ENCODE measurements at places on chromosomes 11 and 22.

DNA sequence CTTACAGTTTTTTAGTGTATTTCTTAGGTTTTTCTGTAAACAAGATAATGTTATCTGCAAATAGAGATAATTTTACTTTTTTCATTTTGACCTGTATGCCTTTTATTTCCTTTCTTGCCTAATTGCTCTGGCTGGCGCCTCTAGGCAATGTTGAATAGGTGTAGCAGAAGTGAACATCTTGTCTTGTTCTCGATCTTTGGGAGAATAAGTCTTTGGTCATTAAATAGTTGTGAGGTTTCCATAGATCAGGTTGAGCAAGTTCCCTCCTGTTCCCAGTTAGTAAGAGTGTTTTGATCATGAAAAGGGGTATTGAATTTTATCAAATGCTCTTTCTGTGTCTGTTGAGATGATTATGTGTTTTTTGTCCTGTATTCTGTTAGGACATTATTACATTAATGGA is 24.0 kb downstream of the PIH1D2 start:
- DNase-seq, result no peak

- no peak for DNase-seq
Measured at GRCh38 chr22:32994041-32994830, 63.9 kb downstream of the SYN3 start.

GRCh38 chr11:8207080-8208000 is 38.5 kb upstream of the RIC3 start:
- DNase-seq, result no peak

DNA sequence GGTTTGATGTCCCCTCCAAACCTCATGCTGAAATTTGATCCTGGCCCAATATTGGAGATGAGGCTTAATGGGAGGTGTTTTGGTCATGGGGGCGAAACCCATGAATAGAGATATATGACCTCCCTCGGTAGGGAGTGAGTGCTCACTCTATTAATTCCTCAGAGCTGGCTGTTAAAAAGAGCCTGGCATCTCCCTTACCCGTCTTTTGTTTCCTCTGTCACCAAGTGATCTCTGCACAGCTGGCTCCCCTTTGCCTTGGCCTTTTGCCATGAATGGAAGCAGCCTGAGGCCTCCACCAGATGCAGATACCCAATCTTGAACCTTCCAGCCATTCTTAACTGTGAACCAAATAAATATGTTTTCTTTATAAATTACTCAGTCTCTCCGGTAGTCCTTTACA is 4.5 kb upstream of the CCDC81 start:
- no peak for DNase-seq

DNA sequence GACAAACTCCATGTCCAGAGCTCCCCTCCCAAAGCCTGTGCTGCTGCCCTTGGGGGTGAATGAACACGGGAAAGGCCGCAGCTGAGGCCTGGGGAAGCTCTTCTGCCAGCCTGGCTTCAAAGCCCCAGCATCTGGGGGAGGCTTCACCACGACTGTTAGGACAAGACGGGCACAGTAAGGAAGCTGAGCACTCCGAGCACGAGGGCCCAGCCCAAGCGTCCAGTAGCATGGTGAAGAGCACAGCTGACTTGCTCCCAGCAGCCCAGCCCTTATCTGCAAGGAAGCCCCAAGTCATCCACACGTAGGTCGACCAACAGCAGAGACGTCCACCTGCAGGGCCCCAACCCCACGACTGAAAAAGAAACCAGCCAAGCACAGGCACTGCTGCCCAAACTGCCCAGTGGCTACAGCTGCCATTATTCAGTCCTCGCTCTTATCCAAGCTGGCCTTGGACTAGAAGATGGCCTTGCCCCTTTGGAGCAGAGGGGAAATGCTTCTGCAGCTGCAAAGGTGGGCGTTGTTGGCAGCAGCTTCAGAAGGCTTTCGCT is 62.5 kb downstream of the SHANK2 start:
- DNase-seq, result no peak

GRCh38 chr11:70575396-70576060 is 177.2 kb downstream of the CTTN start:
- DNase-seq, result no peak

- DNase-seq, result no peak
Measured at GRCh38 chr11:11675671-11676181, 53.9 kb upstream of the GALNT18 start.

- no peak for DNase-seq
Measured at GRCh38 chr11:134384406-134384805, 27.6 kb downstream of the B3GAT1 start.

GRCh38 chr22:33873186-33873585 is 47.1 kb downstream of the LARGE1 start:
- DNase-seq, result no peak

GRCh38 chr11:59212744-59213631 is at the start of gene MPEG1:
TSS of gene MPEG1 (minus strand) at chr11:59212927. CDS start at chr11:59212865, 62 bp downstream.
- DNase-seq, result no peak

GRCh38 chr11:83540112-83540675 is 254.0 kb upstream of the CCDC90B start:
- DNase-seq, result no peak

DNA sequence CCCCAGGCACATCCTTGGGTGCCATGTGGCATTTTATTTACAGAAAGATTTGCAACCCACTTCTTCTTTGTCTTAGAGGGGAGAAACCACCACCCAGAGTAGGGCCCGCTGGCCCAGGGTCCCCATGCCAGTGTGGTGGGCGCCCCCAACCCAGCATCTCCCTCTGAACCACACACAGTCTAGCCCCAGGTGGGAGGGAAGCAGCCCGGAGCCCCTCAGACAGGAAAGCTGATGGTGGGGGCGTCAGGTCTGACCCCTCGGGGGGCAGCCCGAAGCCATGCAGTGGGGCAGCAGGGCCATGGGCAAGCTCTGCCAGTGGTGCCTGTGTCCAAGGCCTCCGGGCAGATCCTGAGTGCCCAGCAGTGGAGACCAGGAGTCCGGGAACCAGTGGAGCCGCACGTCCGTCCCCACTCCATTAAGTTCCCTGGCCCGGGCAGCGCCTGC is 11.7 kb downstream of the TRPM5 start:
- no peak for DNase-seq

DNA sequence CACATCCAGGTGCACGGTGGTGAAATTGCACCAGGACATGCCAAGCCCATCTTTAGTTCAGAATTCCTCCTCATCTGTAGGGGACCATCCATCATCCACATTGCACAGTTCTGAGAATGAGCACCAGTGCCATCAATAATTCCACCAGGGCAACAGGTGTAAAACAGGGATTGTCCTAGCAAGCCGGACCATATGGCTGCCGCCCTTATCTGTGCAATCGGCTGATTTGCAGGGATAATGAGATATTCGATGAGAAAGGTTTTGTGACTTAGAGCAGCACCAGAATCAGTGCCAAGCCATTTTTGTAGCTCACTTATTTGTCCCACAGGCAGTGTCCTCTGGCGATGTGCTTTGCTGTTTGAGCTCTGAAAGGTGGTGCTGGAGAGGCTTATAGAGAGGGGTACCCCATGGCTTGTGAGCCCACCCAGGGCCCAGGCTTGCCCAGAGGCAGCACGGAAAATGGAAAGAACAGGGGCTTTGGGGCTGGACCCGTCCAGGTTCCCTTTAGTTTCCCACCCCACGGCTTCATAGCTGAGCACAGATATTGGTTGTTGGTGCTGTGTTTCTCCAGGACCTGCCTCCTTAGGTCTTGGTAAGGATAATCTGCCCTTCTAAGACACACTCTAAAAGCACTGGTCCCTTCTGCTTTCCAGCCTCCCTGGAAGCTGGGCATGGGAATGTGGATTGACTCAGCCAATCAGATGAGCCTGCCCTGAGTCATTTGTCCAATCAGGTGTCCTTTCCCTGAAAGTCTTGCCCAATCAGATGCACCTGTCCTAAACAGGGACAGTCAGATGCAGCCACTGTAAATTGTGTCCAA is 84.0 kb upstream of the SHANK2 start:
- no peak for DNase-seq

DNA sequence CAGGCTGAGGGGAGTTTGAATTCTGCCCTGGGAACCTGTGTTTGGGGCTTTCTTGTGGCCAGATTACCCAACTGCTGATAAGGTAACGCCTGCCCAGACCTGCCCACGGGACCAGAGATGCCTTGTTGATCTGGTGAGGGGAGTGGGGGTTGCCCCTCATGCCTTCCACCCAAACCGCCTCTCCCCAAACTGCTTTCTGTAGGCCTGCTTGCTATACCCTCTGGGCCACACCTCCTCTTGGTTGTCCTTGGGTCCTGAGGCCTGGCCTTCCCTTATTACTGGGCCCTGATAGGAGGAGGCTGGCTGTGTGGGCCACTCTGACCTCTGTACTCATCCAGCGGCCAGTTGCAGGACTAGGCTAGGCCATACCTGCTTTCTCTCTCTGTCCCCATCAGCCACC is 3.4 kb downstream of the P2RY2 start:
- no peak for DNase-seq

DNA sequence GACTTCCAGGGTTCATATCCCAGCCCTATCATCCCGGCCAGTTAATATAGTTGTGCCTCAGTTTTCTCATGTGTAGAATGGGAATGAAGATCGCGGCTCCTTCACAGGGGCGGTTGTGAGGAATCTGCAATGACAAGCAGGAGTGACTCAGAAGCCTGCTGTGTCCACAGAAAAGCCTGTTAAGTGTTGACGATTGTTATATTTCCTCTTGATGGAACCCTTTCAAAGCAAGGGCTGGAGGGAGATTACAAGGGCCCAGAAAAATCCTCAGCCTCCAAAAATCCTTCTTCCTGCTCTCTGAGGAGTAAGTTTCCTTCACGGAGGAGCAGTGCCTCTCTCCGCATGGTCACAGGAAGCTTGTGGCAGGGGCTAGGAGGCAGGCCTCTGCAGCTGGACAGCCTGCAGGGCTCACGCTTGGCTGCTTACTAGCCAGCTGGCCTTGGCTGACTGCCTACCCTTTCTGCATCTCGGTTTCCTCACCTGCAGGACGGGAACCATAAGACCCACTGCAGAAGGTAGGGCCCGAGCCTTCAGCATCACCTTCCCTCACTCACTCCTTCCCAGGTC is 63.4 kb downstream of the CACNG2 start:
- no peak for DNase-seq

DNA sequence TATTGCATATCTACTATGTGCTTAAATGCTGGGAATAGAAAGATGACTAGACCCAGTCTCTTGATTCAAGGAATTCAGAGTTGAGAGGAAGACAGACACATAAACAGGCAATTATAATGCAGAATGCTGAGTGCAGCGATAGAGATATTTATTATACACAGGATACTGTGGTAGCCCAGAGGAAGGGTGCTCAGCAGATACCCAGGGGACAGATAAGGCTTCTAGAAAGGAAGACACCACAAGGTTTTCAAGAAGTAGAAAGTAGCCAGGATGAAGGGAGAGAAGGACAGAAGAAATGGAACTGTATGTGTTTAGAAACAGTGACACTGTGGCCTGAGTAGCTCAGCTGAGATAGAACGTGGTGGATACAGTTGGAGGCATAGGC is 79.4 kb upstream of the NNMT start:
- DNase-seq, result no peak

DNA sequence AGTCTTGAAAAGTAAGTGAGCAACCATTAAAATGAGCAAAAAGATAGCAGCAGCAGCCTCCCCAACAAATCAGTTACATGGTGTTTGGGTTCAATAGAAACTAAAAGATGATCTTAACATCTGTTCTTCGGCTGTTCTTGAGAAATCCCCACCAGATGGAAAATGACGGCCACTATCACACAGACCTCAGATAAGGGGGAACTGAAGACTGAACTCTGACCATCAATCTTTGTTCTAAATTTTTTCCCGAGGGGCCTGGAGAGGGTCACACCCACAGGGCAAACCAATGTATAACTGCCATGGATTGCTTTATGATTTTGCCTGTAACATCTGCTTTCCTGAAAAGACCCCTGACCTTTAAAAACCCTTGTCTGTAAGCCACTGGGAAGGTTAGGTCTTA is 624.8 kb upstream of the KIRREL3 start:
- no peak for DNase-seq

DNA sequence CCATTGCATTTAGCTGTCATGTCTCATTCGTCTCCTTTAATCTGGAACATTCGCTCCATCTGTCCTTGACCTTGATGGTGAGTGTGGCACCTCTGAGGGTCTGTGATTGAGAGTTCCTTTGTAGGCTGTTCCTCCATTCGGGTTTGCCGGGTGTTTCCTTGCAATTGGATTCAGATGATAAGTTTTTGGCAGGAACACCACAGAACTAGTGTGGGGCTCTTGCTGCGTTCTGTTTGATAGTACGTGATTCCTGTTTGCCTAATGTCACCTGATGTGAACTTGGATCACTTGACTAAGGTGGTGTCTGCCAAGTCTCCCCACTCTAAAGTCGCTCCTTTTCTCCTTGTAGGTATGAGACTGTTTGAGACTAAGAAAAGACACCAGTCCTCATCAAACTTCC is 109.7 kb upstream of the TMEM45B start:
- DNase-seq, result no peak

DNA sequence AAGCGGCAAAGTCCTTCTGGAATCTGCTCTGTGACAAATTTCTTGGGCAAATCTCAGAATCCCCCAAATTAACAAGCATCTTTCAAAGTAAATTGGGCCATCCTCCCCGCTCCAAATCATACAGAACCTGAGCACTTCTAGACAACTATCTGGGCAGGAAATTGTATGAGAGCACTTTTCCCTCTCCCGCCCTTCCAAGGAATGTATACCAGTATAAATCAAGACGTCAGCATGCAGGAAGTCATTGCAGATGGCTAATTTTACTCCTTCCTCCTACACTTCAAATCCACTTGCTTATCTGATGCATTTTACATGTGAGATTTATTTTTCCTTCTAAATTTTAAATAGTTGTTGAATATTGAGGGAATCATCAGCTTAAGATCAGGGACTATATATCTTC is 52.1 kb downstream of the NTM start:
- DNase-seq, result no peak

DNA sequence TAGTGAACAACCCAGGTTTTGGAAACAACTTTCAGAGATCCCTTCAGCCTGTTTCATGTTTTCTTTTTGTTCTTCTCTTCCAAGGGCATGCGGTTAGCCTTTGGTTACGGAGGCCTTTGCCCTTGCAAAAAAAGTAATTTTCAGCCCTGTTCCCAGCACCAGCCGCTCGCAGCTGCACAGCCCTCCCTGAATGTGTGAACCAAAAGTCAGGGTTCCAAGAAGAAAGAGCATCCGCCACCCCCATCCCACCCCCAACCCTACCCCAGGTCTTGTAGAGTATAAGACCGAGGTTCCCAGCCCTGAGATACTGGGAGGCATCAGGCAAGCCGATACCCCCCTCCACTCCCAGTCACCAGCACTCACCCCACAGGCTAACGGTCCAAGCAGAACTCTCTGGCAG is 56.4 kb downstream of the IGLL1 start:
- DNase-seq, result no peak

DNA sequence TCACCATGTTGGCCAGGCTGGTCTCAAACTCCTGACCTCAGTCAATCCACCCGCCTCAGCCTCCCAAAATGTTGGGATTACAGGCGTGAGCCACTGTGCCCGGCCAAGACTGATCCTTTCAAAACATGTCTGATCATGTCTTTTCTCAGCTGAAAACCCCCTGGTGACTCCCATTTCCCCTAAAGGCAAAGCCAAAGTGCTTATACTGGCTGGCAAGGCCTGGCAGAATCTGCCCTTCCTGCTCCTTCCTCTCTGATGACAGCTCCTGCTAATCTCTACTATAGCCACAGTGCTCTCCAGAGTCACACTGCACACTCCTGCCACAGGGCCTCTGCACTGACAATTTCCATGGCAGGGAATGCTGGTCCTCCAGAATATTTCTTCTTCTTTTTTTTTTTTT is 2.6 kb upstream of the MCHR1 start:
- DNase-seq, result no peak

Measured in activated naive CD4-positive, alpha-beta T cell (primary cell).